GM12892 (cell line): ENCODE measurements at places on chromosomes 4 and X.

DNA sequence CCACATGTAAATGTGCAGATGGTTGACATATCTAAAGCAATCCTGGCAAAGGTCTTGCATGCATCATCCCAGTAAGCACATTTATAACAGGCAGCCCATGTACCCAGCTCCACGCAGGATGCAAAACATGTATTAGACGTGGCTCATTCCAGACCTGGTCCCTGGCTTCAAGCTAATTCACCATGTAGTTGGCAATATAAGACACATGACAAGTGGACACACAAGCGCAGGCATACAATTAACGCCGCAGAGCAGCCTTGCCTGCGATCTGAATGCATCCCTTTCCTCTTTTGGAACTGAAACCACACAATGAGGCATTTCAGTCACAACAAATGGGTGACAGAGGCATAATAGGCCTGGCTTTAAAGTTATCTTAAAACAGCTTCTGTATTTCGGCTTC, 114.5 kb upstream of the TRIM2 start:
- no peak for DNase-seq

DNA sequence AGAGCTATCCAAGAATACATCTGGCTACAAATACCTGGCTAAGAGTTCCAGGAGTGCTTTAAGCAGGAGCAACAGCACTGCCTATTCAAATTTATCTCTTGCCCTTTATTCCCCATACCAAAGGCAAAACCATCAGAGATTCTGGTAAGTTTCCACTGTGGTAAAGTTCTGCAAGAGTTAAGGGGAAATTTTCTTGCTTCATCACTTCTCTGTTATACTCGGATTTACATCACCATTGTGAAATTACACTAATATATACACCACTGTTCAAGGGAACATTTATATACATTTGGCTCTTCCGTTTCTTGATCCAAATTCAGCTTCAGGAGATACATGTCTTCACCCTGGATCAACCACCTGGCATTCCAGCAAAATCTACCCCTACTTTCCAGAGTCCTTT, 70.8 kb upstream of the PTPN13 start:
- DNase-seq = no peak

DNA sequence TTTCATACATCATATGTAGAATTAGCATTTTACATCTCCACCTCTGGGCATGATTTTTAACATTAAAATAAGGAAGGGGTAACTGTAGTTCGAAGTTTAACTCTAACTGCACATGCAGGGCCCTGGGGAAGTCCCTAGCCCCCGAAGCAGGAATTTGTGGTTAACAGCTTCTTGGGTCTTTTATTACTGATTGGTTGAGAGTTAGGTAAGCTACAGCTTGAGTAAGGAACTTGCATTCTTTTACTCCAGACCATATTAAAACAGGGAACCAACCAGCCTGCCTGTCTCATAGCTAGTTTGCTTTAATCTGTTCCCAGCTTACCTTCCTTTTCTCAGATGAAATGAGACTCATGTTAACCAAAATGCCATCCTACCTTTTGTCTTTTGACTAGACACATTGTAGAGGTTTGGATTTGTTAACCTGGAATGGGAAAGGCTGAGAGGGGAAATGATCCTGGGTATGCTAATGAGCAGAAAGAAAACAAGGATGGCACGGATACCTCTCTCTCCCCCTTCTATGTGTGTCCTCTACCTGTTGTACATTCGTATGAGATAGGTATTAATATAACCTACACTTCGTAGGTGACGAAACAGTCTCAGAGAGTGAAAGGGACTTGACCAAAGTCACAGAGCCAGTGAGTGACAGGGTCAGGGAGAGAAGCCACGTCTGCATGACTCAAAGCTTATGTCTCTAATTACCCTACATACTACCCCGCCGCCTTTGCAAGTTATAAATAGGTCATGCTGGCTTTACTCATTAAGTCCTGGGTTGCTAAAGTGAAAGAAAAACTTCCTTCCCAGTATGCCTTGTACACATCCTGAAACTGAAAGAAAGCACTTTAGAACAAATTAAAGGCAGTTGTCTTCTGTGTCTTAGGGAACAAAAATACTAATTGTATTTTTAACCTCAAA, 119.5 kb upstream of the AFF2 start:
- DNase-seq = no peak

DNA sequence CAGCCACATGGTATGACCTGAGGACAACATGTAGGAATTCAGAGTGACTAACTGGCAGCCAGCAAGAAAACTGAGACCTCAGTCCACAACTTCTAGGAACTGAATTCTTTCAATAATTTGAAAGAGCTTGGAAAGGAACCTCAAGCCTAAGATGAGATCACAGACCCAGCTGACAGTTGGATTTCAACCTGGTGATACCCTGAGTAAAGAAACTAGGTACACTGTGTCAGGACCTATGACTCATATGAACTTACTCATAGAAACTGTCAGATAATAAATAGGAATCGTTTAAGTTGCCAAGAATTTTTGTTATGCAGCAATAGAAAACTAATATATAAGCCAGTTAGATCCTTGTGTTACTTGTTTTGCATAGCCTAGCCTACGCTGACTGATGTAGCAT, 102.4 kb upstream of the DCAF12L1 start:
- no peak for DNase-seq

DNA sequence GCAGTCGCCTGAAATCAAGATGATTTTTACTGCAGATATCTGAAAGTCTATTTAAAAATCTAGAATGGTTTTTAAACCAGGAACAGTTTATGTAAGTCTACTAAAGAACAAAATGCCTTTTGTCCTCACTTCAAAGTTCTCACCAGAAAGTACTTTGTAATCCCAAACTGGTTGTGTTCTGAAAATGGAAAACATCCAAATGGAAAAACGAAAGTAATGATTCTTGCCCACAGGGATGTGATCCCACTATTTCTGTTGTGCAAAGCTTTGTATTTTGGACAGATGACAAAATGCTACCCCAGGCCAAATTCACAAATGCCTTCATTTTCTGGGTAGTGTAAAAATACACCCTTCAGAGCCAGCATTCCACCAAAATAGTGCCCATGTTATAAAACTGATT, 265.5 kb upstream of the FTHL17 start:
- DNase-seq = no peak

GRCh38 chrX:124030520-124030919, 69.0 kb downstream of the STAG2 start:
- no peak for DNase-seq

- no peak for DNase-seq
Observed at GRCh38 chr4:12439633-12440305, 1011.1 kb upstream of the HS3ST1 start.

DNA sequence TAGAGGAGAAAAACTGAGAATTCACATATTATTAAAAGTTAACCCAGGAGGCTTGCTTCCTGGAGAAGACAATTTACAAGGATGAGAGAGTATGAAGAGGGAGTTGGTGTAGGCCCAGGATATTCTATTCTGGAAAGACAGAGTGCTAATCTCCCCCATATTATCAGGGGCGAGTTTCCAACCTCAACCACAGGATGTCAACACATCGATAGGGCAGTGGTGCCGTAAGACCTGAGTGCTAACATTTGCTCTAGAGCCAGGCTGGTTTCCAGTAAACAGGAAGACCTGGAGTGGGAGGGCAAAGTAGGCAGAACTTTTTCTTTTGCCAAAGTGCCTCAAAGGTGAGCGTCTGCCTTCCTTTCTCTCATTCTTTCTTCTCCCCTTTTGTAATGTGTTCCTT, 2.8 kb upstream of the AWAT1 start:
- no peak for DNase-seq

- no peak for DNase-seq
Observed at GRCh38 chr4:10684631-10685030, at the start of gene CLNK. Gene CLNK (minus strand): TSS chr4:10684768. CDS start chr4:10667869, 16,899 bp downstream.

GRCh38 chr4:94559351-94559806, 107.6 kb downstream of the PDLIM5 start:
- no peak for DNase-seq

GRCh38 chr4:103497692-103498091, 222.1 kb downstream of the TACR3 start:
- no peak for DNase-seq

DNA sequence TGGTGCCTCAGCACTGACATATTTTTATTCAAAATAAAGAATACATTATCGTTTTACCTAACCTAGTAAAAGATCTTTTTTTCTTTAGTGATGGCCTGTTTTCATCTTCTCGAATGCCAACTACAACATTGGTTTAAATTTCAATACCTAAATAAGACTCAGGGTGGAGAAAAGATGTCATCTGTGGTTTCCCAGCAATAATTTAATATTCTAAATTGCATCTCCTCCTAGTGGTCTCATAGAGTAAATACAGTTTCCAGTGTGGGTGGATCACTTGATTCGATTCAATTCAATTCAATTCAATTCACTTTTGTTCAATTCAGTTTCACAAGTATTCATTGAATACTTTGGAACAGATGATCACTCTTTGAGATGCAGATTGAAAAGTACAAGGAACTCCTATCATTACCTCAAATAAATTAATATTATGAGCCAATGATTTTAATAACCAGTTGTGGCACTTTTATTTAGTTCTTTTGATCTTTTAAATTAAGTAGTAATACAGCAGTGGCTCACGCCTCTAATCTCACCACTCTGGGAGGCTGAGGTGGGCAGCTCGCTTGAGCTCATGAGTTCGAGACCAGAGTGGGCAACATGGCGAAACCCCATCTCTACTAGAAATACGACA, 427.2 kb downstream of the FAT4 start:
- DNase-seq = no peak

GRCh38 chrX:152306331-152306730, 144.8 kb downstream of the GABRA3 start:
- DNase-seq = no peak

GRCh38 chr4:36601864-36602495, 320.6 kb downstream of the DTHD1 start:
- no peak for DNase-seq

GRCh38 chrX:6890544-6891261, 256.8 kb upstream of the STS start:
- DNase-seq = no peak

GRCh38 chr4:66639361-66639760, 905.9 kb downstream of the CENPC start:
- no peak for DNase-seq

DNA sequence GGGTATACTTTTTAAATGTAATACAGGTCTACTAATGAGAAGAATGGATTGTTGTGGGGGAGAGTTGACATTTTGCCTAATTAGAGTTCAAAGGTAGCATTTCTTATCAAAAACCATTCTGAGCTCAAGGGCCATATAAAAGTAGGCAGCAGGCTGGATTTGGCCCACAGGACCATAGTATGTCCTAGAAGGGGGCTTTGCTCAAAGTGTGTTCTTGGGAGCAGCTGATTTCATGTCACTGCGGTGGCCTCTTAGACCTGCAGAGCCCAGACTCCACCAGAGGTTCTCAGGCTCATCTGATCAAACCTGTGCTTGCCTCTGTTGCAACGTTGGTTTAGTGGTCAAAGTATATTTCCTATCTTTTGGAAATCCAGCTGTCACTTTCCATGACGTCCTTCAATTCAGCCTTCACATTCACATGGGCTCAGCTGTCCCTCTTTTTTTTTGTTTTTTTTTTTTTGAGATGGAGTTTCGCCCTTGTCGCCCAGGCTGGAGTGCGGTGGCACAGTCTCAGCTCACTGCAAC, 34.6 kb upstream of the TENM3 start:
- no peak for DNase-seq

- no peak for DNase-seq
Observed at GRCh38 chr4:178174756-178175155, 732.5 kb upstream of the AGA start.

DNA sequence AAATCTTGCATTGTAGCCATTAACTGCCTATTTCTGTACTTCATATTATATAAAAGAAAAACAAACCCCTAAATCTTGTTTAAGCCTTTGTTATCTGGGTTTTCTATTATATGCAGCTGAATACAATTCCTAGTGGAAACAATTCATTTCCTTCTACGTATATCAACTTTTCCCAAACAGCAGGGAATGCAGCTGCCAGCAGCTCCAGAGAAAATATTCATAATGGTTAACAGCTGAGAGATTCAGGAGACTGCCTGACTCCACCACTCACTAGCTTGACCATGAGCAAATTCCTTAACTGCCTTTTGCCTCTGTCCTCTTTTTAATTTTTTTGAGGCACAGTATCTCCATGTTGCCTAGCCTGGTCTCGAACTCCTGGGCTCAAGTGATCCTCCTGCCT, 146.2 kb downstream of the SPATA18 start:
- DNase-seq = no peak

GRCh38 chrX:151871244-151871643, 41.4 kb upstream of the MAGEA4 start:
- DNase-seq = no peak

DNA sequence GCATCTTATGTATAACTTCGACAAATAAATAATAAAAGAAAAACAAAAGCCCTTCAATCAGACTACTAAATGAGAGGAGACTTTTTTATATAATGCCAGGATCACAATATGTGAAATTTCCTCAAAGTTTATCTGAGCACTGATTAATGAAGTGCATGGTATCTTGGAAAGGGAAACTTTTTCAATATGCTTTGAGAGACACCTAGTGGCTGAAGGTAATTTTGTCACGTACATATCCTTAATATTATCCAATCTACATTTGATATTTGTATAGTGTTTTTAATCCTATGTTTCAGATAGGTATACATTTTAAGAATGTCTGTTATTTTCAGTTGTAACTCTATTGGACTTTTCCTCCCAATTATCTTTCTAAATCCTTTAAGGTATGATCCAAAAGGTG, 146.8 kb downstream of the KLHL4 start:
- no peak for DNase-seq

DNA sequence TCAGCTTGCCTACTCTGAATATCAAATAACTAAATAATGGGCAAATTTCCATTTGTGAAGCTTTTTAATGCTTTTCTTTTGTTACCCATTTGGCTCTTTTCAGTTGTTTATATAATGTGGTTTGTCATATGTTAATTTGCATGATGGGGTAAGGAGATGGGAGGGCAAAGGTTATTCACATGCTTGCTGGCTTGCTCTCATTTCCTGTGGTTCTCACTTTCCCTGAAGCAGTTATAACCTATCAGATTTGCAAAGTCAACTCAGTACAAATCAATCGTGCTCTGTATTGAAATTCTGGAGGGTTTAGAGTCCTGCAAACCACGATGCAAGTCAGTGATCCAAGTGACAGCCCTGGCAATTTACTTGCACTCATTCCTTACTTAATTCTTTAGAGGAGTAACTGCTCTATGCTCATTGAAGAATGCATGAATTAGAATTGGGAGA, 711.2 kb downstream of the ADGRL3 start:
- DNase-seq = no peak

- DNase-seq = no peak
Observed at GRCh38 chr4:185118876-185119275, 24.2 kb upstream of the SLC25A4 start.

- no peak for DNase-seq
Observed at GRCh38 chrX:64805683-64806082, 170.6 kb downstream of the ZC4H2 start.

GRCh38 chrX:1673337-1673736, 58.5 kb downstream of the ASMT start:
- no peak for DNase-seq
